ENCODE measurements at places on chromosomes 2 and 18.

- no peak for DNase-seq
Observed at GRCh38 chr18:9065864-9066263, 36.6 kb upstream of the NDUFV2 start.

DNA sequence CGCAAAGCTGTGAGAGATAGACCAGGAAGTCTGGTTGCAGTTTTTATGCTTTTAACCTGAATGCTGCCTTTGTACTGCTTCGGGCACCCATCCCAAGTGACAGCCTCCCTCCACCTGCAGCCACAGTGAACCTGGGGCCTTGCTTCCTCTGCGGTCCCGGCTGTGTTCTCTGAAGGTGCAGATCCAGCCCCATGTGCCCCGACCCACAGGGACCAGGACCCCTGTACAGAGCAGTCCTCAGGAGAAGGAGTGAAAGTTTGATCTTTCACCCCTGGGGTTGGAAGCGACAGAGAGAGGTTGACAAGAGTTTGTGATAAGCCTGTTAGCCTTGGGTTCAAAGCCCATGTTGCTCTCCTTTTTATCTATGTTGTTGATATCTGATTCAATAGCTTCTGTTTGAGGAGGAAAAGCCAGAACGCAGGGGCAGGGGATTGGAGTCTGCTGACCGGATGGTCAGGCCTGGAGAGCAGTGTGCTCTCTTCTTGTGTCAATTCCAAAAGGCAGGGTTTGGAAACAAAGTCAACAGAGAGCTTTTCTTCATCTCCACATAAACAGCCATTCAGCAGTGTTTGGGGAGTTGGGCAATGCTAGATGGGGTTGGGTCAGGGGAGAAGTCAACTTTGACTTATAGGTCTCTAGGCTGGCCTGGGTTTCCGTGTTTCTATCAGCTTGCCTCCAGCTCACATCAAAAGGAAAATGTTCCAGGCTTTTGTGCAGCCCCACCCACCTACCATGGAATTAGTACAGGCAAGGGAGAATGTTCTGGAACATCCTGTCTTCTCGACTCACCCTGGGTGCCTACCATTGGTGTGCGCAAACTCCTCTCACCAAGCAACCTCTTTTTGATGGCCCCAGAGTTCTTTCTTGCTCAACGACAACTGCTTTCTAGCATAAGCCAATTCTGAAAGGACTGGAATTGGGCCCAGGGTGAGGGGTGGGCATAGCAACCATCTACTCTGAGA lies 214.9 kb downstream of the ALPK2 start:
- no peak for DNase-seq

DNA sequence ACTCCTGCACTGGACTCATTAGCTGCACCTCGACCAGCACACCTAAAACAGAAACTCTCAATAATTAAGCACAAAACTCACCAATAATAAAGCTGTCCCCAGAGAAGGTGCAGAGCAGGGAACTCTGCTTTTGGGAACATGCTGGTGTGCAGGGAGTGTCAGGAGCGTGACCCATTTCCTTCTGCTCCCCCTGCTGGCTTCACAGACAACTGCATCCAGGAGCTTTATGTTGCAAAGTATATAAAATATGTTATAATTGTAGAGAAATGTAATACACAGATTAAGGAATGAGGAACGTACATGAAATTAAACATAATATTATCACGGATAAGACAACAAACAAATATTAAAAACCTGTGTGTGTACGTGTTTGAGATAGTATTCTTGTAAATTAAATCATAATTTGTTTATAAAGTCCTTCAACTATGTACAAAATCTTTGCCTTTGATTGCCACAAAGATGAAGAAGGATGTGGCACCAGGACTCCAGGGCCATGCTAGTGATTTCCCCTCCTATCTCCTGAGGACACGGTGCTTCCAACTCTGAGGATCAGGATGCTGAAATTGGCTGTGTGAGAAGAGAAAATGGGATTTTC lies 68.6 kb upstream of the MAL start:
- DNase-seq = peak; percentile 50

DNA sequence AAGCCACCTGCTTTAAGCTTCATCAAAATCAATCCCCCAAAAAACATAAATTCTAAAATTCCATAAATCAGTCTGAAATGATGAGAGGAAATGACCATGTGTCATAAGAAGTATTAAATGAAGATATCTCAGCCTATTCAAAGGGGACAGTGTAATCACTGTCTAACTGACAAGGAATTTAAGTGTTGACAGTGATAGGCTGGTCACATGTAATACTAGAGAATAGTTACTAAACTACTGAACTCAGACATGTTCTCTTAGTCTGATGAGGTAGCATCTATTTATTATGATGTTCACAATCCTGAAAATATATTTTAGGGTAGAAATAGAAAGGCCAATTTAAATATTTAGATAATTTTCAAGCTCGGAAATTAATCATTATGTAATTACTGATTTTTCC lies 216.1 kb downstream of the L3MBTL4 start:
- DNase-seq = no peak

DNA sequence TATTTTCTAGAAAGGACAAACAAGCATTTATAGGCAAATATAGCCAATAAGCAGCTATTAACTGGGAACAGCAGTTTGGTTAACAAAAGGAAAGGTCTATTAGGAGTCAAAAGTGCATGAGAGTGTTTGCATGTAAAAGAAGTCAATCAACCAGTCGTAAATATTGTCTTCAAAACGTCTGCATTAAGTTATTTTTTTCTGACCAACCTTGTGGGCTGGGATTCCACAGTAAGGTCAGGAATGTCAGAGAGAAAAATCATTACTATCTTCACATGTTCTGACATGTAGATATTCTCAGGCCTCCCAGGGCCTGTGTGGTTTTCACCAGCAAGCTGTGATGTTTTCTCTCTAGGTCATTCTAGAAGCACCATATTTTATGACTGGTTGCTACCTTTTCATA lies 922.5 kb downstream of the SUCLG1 start:
- DNase-seq = no peak

DNA sequence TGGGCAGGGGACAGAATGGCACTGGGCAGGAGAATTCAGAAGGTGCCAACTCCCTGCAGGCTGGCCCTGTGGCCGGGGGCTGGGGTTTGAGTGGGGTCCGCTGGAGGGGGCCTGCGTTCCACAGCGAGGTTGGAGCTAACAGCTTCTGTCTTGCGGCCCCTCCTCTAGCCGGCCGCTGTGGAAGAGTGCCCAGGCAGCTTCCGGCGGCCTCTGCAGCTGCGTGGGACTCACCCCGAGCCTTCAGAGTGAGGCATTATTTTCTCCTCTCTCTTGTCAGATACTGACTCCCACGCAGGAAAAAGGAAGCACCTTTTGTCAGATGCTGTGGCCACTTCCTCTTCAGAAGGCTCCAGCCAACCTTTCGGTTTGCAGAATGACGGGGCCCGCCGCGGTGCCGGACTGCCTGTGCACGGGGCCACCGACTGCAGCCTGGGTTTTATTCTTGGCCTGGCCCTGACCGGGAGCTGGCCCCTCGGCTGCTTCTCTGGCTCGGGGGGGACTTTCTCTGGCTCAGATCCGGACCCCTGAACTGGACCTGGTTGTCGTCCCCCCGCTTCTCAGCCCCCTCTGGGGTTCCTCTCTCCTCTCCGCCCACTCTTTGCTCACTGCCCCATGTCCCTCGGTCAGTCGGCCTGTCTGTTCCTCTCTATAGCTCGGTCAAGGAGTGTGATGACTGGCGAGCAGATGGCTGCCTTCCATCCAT lies 40.1 kb downstream of the ARHGAP25 start:
- peak; percentile 72 for DNase-seq

DNA sequence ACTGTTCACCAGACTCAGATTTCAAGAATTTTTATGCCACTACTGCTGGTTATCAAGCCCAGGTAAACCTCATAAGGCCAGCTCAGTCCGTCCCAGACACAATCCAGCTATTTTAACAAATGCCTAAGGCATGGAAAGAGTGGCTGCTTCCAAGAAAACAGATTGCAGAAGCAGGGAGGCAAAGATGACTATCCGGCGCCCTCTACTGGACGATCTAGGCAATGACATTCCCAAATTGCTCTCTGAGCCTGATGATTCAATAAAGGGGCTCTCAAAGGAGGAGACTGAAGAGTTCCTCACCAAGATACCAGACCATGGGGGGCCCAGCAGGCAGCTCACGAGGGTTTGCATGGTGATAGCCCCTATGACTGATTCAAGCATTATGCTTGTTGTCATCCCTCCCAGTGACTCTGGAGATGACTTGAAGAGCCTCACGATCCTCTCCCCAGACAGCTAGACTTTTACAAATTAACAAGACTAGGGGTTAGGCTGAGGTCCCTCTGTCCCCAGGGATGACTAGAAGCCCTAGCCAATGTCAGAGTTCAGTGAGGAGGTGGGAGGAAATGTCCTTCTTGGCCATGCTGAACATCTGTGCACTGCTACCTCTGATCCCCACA lies 25.0 kb downstream of the SERPINB8 start:
- peak; percentile 58 for DNase-seq

- DNase-seq = no peak
Observed at GRCh38 chr2:207139552-207139951, 26.2 kb downstream of the KLF7 start.

GRCh38 chr18:74040459-74041332 lies 106.9 kb downstream of the FBXO15 start:
- DNase-seq = no peak

- no peak for DNase-seq
Observed at GRCh38 chr18:5106730-5107129, 90.3 kb downstream of the AKAIN1 start.

DNA sequence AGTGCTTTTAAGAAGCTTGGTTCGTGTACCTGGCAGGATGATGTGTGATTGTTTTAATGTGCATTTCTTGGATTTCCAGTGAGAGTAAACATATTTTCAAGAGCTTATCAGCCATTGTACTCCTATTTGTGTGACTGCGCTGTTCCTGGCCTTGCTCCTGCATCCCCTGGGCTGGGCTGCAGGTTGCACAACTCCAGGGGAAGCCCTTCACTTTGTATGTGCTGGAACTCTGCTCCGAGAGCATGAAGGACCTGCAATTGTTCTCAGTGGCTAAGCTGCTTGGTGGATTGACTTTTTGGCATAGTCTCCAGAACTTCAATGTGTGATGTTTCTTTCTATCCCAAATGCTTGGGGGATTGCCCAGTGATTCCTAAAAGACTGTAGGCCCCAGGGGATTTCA lies 18.8 kb downstream of the ATP6V1C2 start:
- no peak for DNase-seq

GRCh38 chr2:119718501-119719260 lies 39.7 kb downstream of the TMEM177 start:
- no peak for DNase-seq

DNA sequence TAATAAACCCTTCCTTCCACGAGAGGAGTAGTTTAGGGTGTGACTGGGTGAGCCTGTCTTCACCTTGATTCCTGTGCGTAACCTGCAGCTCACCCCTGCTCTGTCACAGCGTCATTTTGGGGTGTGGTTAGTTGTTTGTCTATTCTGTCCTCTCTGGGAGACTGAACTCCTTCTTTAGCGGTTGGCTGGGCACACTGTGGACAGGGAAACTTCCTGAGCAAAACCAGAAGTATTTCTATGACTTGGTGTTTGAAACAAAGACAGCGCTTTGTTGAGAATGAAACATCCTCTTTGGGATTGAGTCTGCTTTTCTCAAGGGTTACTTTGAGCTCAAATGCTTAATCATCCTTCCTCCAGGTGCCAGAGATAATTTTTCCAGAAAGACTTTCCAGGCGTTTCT lies 270.7 kb downstream of the HRH4 start:
- DNase-seq = no peak

- no peak for DNase-seq
Observed at GRCh38 chr2:101354420-101355311, 32.6 kb downstream of the CREG2 start.

- no peak for DNase-seq
Observed at GRCh38 chr2:151347906-151348305, 9.5 kb upstream of the TNFAIP6 start.

DNA sequence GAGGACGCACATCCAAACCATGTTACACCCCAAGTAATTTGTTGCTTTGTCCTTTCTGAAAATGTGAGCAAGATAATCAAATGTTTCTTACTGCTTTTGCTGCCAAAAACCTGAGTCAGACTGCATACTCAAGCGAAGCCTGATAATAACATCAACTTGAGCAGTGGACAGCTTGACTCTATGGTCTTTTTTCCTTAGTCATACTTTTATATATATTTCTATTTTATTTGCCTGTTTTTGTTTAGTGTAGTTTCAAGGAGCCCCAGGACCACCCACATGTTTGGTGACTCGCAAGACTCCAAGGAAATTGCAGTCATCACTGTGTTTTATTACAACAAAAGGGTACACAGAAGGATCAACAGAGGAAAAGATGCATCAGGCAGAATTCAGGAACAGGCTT lies 688.4 kb upstream of the PIK3C3 start:
- no peak for DNase-seq

DNA sequence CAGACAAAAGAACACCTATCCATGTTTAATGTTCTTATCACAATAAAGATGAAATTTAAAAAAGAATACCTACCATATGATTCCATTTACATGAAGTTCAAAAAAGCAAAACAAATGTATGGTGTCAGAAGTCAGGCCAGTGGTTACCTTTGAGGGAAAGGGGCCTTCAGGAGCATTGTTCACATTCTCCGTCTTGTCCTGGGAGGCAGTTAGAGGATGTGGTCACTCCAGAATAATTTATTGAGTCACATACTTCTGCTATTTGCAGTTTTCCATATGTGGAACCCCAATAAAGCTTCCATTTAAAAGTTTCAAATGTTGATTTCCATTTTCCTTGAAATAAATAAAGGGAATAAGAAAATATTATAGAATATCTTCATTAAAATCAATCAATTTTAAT lies 41.6 kb upstream of the POU3F3 start:
- DNase-seq = no peak

DNA sequence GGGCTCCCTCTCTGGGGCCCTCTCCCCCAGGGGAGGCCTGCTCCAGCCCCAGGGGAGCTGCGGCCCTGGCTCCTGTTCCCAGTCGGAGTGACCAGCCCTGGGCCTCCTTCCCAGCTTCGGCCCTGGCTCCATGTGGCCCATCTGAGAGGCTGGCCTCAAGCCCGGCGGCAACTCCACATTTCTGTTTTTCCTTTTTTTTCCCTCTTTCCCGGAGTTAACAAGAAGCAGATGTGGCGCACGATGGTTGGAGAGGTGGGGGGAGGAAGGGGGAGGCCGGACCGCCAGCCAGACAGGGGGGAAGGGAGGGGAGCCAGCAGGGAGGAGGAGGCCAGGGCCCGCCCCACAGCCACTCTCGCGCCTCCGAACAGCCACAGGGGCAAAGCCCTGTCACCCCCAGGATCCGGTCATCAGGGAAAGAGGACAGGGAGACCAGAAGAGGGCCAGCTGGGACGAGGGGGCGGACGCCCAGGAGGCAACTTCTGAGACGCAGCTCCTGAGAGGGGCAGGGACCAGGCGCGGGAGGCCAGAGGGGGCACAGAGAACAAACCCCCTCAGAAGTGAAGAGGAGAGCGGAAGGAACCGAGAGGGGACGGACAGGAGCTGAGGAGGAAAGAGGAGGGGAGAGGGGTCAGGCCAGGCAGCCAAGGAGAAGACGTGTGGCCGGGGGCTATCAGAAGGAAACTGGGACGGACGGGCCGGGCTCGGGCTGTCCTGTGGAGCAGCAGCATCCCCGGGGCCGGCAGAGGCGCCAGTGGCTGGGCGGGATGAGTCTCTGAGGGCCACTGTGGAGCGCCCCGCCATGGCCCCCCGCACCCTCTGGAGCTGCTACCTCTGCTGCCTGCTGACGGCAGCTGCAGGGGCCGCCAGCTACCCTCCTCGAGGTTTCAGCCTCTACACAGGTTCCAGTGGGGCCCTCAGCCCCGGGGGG lies at the start of gene EMILIN1:
EMILIN1 (plus strand) TSS at position 349 of the 928 bp plus-strand sequence; CDS start at position 800, 451 bp downstream.
- peak; percentile 74 for DNase-seq
